ENCODE measurements at places on chromosomes 11 and 22.
A peak's percentile ranks its signal among the peaks of the same experiment; 100 is the strongest.

GRCh38 chr22:39184586-39185577 is 32.4 kb upstream of the CBX7 start:
- no peak for DNase-seq

- no peak for DNase-seq
Measured at GRCh38 chr11:59198726-59199125, 14.0 kb downstream of the MPEG1 start.

DNA sequence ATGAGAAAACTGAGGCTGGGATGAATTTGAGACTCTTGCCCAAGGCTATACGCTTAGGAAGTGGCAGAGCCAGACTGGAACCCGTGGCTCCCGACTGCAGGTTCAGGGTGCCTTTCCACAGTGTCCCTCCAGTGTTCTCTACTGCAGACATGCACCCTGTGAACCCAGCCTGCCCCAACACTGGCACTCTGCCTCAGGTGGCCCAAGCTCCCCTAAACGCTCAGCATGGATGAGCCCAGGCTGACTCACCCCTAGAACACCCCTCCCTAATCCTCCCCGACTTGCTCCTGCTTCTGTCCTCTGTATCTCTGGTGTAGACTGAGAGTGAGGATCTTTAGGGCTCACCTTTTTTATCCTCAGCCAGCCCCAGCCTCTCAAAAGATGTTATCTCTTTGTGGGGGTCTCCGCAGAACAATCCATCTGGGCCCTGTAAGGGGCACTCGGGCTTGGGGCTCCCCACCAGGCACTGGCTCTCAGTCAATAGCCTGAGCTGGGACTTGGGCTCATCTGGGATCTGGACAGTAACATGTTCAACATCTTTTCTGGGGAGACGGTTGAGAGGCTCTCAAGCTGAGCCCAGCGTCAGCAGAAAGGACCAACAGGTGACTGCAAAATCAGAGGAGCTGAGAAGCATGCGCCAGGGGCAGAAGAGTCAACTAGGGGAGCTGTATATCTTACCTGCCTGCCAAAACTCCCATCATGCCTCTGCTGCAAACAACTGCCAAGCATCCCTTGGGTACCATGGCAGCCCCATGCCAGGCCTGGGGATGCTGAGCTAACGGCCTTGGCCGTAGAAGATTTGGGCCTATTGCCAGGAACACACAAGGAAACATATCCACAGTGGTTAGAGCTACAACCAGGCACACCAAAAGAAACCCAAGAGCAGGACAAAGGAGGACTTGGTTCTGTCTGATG is 176.2 kb downstream of the BUD13 start:
- no peak for DNase-seq

DNA sequence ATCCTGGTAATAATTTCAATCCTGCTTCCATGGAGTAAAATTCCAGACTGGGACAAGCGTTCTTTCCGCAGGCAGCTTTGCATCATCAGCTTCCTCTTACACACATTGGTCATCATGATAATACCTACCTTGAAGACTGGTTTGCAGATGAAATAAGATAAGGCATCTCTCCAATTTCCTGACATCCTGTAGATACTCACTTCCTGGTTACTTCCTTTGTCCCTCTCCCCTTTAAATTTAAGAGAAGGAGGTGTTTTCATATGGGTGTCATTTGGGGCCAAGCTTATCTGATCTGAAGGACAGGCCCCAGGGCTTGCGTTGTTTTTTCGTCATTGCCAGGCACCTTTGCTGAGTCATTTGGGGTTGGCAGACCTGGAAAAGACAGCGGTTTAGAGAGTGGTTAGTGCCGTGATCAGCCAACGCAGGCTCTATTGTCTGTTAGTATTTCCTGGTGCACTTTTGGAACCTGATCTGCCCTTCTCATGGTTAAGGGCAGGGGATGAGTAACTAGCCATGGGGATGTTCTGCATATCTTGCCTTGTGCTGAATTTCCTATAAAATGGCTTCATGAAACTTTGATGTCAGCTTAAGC is 24.1 kb downstream of the GRAMD1B start:
- no peak for DNase-seq

DNA sequence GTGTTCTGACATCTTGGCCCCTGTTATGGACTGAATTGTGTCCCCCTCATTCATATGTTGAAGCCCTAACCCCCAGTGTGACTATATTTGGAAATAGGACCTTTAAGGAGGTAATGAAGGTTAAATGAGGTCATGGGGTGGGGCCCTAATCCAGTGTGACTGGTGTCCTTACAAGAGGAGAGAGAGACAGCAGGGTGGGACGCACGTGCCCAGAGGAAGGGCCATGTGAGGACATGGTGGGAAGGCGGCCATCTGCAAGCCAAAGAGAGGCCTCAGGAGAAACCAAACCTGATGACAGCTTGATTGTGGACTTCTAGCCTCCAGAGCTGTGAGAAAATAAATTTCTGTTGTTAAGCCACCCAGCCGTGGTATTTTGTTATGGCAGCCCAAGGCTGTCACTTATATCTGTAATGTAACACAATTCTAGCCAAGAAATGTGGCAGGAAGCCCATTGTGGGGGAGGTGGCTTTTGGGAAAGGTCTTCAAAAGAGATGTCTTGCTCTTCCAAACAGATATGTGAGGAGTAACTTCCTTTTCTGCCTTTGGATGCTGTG is 23.7 kb downstream of the SLC22A6 start:
- no peak for DNase-seq

- DNase-seq: peak; percentile 91
Measured at GRCh38 chr22:34414467-34415440, 494.5 kb upstream of the LARGE1 start.
